ENCODE measurements at places on chromosomes 1 and 21. TPM values are rescaled to one million over a fixed set of nuclear protein-coding genes. Genes with fewer than 3 reads are reported as not detected.

DNA sequence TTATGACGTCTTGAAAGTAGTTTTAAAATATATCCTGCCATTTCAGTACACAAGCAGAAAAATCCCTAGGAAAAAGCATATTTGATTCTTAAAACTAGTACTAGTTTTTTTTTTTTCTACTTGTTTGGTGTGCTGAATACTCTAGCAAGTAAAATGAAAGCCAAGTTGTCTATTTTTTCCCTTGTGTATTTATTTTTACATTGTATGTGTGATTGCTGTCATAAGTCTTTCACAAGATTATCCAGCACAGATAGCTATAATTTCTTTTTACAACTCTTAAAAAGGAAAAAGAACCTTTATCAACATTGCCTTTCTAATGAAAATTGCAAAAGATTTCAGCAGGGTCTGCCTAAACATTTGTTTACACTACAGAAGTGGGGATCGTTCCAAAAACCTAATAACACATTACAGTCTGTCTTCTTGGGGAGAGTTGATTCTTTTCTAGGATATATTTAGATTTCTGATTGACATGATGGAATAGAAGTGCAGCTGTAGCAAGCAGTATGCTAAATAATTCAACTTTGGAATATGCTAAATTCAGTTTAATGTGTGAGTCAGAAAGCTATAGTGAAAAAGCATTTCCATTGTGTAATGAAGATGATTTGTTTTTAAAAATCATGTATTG, 2.5 kb downstream of the DR1 start:
- DNase-seq, result no peak

The FAM151A gene
- 0.72 TPM for total RNA-seq

The PLEKHG5 gene
- 8.1 TPM for total RNA-seq

GRCh38 chr1:32782086-32782485, 35.1 kb downstream of the YARS1 start:
- no peak for DNase-seq

Measured in omental fat pad (tissue), 4 donors.